ENCODE measurements at places on chromosomes 13 and 19.
A peak's percentile ranks its signal among the peaks of the same experiment; 100 is the strongest.

DNA sequence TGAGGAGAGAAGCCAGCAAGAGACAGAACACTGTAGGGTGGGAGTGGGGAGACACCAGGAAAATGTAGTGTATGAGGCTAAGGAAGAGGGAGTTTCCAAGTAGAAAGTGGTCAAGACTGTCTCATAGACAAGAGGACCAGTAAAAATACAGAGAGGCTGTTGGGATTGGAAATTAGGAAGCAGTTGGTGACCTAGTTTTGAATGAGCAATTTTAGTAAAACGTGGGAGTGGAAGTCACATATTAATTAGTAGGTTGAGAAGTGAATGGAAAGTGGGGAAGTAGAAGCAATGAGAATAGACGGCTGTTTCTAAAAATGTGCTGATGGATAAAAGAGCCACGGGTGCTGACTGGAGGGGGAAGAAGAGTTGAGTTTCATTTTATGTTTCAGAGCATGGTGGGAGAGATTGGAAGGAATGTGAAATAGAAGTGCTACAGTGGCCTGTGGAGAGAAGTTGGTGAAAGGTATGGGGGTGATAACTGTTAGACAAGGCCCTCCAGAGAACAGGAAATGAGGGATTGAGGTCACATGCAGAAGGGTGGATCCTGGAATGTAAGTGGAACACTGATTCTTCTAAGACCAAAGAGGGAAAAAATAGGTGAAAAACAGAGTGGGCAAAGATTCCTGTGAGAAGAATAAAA, 247.3 kb downstream of the MTUS2 start:
- no peak for DNase-seq

DNA sequence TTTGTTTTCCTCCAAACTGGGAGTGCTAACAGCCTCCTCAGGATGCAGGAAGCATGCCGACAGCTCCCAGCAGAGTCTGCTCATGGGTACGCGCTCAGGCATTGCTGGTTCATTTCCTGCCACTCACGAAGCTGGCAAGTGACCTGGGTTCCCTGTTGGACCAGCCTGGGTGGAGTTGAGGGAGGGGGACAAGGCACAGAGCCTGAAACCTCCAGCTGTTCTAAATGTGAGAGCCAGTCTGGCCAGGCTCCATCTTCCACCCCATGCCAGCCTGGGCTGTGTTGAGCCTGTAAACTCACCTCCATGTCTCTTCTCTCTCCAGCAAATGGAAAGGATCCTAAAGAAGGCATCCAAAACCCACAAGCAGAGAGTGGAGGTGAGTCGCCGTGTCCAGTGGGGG, 5.0 kb downstream of the FAM32A start:
- DNase-seq = no peak

- DNase-seq = no peak
These were observed 4.9 kb downstream of the CALM3 start for GRCh38 chr19:46606019-46606418.

DNA sequence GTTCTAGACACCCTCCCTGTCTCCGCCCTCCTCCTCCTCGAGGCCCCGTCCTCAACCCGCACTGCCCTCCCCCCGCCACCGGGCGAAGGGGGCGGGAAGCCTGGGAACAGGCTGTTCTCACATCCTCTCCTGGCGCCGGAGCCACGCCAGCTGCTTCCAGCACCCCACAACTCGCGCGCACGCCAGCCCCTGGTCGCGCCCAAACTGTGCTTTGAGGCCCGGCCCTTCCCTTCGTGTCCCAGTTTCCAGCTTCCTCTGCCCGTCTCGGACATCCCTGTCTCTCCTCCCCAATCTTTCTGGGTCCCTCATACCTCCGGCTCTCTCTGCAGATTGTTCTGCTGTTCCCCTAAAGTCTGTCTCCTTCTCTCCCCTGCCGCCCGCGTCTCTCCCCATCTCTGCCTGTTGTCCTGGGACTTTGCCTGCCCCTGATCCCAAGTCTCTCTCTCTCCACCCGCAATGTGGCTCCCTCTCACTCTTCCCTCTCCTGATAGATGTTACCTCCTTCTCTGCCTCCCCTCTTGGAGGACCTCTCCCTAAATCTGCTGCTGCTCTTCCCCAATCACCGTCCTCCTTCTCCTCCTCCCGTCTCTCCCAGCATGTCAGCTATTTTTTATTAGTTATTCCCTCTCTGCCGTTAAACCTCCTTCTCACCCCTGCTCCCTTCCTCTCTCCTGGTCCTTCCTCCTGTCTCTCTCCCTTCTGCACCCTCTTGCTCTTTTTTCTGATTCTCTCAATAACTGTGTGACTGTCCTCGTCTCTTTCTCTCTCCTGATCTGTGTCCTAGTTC, 14.2 kb downstream of the DPF1 start:
- peak; percentile 73 for DNase-seq

- peak; percentile 41 for DNase-seq
These were observed 545 bp upstream of the ISYNA1 start for GRCh38 chr19:18438331-18439024.

- DNase-seq = peak; percentile 76
These were observed 96.1 kb upstream of the MBNL2 start for GRCh38 chr13:97125810-97126738.

GRCh38 chr19:32651729-32652140, 23.2 kb downstream of the ANKRD27 start:
- DNase-seq = no peak

GRCh38 chr19:31962561-31962996, 382.8 kb upstream of the ZNF507 start:
- no peak for DNase-seq

GRCh38 chr13:73765651-73766384, 368.4 kb downstream of the KLF12 start:
- peak; percentile 20 for DNase-seq

DNA sequence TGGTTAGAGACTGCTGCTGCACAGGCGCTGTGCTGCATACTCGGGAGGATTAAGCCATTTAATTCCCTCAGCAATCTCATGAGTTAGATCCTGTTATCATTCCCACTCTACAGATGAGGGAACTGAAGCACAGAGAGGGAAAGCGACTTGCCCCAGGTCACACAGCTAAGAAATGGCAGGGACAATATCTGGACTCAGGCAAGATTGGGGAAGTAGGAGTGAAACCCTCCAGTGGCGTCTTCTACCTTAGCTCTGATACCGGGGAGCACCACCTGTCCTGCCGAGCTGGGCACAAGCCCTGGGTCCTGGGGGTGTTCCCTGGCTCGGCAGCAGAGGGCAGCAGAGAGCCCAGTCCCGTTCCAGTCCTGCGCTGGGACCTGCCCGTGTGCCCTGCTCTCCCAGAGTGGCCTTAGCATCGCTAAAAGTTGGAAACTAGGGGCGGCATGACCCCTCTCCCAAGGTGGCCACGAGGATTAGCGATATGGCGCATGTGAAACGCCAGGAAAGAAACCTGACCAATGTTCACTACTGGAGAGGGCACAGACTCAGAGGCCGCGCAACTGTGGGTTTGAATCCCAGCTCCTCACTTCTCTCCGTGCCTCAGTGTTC, 20.5 kb downstream of the CYTH2 start:
- DNase-seq = peak; percentile 71

DNA sequence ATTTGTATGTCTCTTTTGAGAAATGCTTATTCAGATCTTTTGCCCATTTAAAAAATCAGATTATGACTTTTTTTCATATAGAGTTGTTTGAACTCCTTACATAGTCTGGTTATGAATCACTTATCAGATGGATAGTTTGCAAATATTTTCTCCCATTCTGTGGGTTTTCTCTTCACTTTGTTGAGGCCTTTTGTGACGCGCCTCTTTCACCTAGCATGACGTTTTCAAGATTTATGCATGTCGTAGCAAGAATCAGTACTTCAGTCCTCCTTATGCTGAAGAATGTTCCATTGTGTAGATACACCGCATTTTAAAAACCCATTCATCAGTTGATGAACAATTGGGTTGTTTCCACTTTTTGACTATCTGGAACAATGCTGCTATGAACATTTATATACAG, 13.4 kb downstream of the PABPC3 start:
- DNase-seq = no peak

- DNase-seq = no peak
These were observed at the start of gene FXYD3 for GRCh38 chr19:35115177-35115951. TSS of gene FXYD3 (plus strand) at chr19:35115823. CDS start at chr19:35119377, 3,554 bp downstream.

DNA sequence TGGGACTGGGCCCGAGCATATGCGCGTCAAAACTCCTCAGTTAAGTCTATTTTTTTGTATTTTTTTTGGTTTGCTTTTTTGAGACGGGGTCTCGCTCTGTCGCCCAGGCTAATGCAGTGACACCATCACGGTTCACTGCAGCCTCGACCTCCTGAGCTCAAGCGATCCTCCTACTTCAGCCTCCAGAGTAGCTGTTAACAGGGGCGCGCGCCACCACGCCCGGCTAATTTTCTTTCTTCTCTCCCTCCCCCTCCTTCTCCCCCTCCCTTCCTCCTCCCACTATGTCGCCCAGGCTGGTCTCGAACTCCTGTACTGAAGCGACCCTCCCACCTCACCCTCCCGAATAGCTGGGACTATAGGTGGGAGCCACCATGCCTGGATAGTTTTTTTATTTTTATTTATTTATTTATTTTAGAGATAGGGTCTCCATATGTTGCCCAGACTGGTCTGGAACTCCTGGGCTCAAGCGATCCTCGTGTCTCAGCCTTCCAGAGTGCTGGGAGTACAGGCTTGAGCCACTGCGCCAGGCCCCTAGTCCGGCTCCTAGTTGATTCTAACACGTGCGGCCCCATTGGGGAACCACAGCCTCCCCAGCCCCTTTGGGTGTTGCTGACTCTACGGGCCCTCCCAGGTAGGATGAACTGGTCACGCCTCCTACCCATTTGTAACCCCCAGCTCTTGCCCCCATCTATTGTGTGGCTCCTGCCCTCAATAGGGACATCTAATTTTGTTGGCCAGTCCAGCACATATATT, 806 bp upstream of the ZNF837 start:
- no peak for DNase-seq

DNA sequence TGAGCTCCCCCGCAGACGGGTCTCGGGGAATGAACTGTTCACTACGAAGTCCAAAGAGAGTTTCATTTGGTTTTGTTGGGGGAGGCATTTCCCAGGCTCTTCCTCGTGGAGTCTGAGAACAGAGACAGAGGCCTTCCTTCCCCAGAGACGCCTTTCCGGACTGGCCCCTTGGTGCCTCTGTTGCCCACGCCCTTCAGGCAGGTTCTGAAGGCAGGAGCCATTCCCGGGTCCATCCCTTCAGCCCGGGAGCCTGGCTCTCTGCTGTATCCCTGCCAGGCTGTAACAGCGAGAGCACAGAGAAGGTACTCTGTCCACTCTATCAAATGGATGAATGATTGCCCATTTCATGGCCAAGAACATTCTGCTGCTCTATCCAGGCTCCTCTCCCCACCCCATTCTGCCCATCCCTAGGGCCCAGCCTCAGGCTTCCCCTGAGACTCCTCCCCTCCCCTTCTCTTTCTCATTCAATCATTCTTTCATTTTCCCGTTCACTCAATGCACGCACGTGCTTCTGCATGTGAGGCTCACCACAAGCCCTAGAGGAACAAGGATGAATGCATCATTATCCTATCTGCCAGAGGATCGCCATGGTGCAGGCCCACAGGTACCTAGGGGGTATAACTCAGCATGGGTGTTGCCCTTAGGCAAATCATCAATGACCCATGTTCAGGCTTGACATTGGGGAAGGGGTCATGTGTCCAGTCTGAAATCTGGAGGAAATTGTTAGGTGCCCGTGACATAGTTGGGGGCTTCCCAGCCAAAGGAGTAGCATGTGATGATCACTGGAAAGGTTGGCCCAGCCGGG, 298.6 kb downstream of the ZNF536 start:
- no peak for DNase-seq

DNA sequence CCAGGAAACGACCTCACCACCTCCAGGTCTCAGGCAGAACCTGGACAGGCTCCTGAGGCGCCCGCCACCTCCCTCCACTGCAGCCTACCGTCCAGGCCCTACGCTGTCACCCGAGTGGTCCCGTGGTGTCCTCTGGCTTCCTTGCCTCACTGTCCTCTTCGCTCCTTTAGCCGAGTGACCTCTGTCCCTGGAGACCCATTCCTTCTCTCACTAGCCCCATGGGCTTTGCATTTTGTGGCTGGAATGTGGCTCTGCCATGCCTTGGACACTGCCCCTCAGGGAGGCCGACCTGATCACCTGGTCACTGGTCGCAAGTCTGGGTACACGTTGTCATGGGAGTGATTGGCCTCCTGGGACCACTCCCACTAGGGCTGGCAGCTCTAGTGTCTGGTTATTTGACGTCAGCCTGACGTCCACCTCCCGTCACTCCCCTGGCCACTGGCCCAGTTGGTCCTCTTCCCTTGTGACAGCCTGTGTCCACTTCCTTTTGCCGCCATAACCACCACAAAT, 17.9 kb downstream of the SLC25A42 start:
- DNase-seq = no peak

- DNase-seq = peak; percentile 81
These were observed 5.3 kb upstream of the GPR4 start for GRCh38 chr19:45607071-45608029.

DNA sequence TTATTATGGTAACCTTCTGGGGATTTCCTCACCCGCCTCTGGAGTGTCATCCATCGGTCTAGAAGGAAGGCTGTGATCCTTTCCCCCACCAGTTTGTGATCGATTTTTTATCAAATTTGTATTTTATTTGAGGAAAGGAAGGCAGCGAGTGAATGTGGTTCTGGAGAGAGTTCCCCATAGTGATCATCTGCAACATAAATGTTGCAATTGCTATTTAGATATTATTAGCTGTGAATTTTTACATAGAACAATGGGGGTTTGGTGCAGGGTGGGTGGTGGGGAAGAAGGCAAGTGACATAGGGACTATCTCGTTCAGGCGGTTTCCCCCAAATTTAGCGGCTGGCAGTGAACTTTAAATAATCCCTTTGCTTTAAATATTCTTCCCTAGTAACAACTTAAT, 1.2 kb downstream of the CDK8 start:
- DNase-seq = no peak

DNA sequence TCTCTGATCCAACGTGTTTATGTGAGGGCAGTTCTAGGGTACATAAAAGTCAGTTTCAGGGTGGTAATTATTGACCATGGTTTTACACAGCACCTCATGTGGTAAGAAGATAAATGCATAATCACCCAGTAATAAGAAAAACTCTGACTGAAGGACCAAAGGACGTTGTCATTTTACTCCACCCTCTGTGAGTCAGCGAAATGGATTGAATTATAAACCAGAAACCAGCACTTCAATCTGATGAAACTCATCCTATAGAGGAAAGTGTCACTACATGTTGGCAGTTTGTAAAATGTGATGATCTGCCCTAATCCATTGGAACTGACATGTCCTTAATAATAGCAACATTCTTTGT, 406.8 kb downstream of the KLF5 start:
- DNase-seq = peak; percentile 42
